ENCODE measurements at places on chromosomes 3 and 15.

DNA sequence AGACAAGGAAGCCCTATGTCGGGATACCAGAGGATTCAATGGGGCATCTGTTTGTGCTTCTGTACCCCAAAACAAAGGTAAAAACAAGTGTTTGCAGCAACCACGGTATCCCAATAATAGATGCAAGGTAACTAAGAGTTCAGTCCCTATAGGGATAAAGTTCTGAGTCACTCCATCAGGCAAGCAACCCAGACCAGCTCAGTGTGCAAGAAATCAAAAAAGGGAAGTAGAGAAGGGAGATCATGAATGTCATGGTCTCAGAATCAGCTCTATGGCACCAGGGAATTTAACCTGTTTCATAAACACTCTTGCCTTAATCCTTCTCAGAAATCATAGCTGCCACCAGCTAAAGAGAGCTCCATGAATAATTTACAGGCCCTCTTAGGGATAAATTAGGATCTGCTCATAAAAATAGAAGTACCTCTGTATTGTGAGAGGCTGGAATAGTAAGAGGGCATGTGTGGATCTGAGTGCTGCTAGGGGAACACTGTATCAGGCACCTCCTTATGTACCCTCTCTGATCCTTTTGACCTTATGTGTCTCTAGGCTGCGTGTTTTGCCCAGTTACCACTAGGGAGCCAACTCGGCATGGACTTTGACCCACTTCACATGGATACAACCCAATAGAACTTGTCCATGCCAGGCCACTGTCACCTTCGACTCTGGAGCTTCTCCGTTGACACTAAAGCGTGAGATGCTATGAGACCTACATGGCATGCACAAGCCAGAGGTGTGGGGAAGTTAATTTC, 754.6 kb downstream of the AGBL1 start:
- no peak for DNase-seq

- peak; percentile 19 for DNase-seq
Measured at GRCh38 chr3:42518800-42519567, 16.5 kb downstream of the VIPR1 start.

- no peak for DNase-seq
Measured at GRCh38 chr15:100284701-100285100, 57.1 kb downstream of the ADAMTS17 start.

DNA sequence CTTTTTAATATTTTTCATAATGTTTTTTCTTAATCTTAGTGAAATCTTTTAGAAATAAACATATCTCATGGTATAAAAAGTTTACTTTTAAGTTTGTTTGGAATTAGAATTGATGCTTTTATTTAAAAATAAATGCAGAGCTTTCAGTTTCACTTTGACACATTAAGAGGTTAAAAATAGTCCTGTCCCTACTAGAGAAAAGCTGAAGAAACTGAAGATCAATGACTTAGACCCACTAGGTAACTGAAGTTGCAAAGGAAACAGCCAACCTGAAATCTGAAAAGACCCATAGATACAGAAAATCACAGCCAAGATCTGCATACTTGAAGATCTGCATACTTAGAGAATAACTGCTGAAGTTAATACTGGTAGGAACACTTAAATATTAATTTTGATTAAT, 237.6 kb downstream of the RAP2B start:
- no peak for DNase-seq

- DNase-seq: no peak
Measured at GRCh38 chr15:98906712-98907083, 100.9 kb downstream of the PGPEP1L start.

DNA sequence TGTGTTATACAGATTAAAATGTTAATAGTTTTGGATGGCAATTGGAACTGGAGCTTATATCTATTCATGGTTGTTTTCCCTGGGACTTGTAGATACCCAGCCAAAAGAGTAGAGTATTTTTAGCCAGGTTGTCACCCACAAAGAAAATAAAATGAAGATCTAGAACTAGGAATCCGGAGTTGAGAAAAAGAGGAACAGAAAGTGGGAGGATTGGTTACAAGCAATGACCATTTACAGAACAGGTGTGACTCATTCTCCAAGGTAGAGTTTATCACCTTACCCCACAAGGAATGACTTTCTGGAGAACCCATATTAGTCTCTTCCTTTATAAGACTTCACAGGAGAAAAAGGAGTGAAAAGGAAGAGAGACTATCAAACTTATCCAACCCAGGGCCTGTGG, 99.8 kb downstream of the TMEM108 start:
- DNase-seq: no peak

DNA sequence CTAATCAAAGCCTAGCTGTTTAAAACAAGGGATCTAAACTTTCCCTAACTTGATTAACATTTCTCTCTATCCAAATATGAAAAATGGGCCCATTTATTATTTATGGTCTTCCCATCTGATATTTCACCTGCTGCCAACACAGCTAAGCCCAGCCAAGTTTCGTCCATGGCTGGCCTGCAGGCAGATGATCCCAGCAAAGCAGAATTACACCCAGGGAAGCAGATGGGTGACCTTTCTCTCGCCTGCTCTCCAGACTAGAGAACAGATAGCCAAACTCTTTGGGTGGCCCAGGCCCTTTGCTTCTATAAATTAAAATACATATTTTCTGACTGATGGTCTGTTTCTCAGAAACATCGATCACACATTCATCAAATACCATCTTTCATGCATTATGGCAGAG, 1038.8 kb downstream of the AGBL1 start:
- no peak for DNase-seq

GRCh38 chr3:170726976-170727661, 141.2 kb upstream of the SLC7A14 start:
- no peak for DNase-seq

DNA sequence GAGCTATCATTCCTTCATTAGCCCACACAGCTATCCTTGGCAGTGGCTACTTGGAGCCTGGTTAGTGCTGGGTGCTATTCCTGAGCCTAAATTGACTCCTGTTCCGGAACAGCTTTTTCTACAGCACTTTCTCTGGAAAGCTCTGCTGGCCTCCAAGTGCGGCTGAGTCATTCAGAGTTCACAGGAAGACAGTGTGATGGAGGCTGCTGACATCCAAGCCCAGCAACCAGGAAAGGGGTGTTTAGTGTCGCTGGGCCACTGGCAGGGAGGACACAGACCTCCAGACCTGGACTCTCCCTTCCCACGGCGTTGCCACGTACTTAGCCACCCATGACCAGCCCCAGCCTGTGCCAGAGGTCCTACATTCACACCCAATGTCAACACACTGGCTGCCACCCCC, 28.7 kb downstream of the CACNA2D2 start:
- DNase-seq: no peak

DNA sequence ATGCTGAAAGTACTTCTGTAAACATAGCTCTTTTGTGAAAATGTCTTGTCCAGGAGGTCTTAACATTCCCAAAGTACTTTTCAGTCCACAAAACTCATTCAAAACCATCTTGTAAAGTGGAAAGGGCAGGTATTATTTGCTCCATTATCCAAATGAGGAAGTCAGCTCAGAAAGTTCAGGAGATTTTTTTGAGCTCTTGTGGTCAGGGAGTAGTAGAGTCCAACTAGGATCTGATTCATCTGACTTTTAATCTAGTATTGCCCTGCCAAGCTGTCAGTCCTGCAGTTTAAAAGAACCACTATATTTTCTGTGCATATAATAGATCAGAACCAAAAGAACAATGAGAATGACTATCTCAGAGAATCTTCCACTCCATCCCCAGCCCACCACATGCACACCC, 83.5 kb downstream of the FOXB1 start:
- no peak for DNase-seq

- no peak for DNase-seq
Measured at GRCh38 chr3:47527952-47528725, 14.6 kb upstream of the ELP6 start.

DNA sequence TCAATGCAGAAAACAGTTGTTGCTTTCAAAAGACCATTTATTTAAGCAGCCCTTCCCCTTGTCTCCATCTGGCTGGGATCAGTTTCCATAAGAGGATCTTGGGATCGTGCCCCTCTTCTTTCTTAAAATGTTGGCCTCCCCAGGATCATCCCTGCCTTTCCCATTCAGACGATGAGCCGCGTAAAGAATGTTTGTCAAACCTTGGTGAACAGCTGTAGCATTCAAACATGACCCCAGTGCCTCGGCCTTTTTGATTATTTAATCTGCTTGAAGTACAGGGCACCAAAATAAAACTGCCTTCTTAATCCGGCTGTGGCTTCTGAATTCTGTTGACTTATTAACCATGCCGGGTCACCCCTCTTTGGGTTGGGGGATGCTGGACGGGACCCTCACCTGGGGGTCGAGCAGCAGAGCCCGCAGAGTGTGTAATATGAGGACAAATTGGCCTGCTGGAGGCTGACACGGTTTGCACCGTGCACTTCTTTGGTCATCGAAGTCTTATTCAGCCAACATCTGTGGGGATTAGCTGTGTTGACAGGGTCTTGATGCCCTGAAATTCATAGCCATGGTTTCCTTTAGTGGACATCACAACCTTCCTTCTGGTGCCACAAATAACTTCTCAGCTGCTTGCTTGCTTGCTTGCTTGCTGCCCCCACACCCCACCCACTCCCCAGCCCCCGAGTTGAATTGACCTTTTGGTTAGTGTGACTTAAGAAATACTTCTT, at the start of gene LRTM1:
LRTM1 (minus strand) TSS at position 14 of the 725 bp plus-strand sequence. CDS start 148 bp downstream, outside the sequence.
- DNase-seq: no peak

DNA sequence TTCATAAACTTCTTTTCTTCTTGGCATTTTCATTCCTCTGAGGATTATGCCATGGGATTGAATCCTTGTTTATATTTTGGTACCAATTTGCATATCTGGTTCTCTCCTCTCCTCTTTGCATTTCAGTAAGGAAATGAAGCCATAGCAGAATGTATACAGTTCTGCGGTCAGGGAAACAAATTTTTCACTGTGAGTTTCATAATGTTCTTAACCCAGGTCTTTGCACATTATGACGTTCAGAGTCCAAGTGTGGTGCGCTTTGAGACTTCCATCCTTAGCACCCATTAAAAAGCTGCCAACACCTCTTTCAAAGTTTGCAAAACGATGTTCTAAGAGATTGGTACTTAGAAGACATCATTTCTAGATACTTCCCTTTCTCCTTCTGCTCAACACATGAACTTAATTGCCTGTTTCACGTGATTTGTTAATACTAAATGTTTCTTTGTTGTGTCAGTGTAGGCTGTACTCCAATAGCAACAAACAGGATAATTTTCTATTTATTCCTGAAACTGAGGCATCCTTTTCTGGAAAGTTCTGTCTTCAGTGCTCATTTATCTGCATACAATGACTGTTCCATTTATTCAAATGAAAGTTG, 953.1 kb upstream of the NR2F2 start:
- no peak for DNase-seq

- DNase-seq: no peak
Measured at GRCh38 chr15:62506217-62506805, 341.2 kb upstream of the C2CD4B start.

DNA sequence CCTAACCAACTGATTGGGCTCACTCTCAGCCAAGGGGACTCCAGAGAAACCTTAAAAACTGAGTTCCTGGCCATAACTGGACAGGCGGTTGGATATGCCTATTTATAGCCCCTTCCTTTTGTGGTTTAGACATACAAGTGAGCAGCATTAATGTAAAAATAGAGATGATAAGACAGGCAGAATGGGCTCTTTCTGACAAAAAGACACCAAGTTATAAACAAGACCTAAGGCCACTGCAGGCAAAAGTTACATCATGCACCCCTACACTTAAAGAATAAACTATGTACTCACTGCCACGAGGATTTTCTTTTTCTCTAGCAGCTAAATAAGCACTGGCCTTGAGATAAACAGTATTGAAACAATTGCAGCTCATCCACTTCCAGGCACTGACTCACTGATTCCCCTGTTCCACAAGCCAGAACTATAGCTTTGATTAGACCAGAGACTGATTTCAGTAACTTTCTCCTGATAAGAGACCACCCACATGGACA, 30.1 kb downstream of the SUCNR1 start:
- DNase-seq: no peak

GRCh38 chr3:116139641-116140040, 305.6 kb downstream of the LSAMP start:
- DNase-seq: no peak

DNA sequence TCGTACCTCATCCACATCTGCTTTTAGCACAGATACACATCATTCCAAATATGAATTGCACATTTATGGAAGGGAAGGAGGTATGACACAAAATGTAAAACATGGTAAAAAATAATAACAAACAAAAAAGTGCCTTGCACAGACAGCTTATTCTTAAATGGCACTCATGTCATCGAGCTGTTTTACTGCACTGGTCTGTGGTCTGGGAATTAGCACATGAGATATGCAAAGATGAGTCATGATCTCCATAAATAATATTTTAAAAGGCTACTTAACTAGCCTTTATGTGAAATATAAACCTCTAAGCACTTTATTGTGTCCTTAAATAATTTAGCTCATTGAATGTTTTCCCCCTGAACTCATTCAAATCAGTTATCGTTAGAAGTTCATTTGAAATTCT, 142.2 kb upstream of the ZNF385D start:
- DNase-seq: no peak

DNA sequence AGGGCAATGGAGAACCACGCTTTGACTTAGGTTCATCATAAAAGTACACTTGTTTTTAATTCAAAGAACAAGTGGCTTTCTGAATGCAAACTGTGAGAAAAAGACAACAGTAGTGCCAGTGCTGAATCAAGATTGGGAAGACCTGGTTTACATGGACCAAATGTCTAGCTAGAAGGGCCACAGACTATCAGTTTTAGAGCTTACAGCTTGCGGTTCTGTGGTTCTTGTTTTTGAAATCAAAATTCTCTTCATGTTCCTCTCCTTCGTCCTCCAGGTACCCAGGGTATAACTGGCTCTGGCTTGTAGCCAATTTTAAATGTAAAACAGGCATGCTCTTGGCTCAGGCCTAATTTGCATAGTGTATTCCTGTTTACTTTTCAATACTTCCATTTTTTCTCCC, 124.6 kb downstream of the TGFBR2 start:
- DNase-seq: no peak

- DNase-seq: no peak
Measured at GRCh38 chr3:11829416-11829815, 17.3 kb downstream of the TAMM41 start.

DNA sequence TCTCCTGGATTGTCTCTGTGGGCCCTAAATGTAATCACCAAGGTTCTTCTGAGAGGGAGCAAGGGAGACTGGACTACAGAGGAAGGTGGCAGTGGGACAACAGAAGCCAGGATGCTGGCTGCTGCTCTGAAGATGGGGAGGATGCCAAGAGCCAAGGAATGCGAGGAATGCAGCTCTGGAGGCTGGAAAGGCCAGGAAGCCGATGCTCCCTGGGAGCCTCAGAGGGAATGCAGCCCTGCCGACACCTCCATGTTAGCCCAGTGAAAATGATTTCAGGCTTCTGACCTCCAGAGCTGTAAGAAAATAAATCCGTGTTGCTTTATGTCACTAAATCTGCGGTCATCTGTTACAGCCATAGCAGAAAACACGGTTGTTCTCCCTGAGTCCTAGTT, 44.1 kb downstream of the UMPS start:
- DNase-seq: no peak

DNA sequence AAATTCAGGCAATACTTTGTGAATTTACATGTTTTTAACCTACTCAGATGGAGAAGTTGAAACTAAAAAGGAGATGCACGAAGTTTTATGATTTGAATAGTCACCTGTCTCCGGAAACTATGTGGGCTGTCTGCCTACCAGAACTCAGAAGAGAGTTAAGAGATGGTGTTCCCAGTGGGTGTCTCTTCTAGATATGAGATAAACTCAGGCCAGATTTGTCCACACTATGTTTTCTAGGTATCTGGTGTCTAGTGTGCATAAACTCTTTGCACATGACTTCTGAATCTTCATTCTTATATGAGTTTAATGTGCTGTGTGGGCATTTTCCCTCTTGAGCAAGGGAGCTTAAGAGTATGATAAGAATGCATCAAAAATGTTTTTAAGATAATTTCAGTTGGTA, 222.8 kb downstream of the FOXP1 start:
- peak; percentile 18 for DNase-seq

GRCh38 chr15:88657326-88658069, 18.7 kb downstream of the ISG20 start:
- no peak for DNase-seq
